Epithelial cell of proximal tubule (primary cell): ENCODE measurements at places on chromosomes 3 and 15. TPM values are rescaled to one million over a fixed set of nuclear protein-coding genes. Genes with fewer than 3 reads are reported as not detected.

DNA sequence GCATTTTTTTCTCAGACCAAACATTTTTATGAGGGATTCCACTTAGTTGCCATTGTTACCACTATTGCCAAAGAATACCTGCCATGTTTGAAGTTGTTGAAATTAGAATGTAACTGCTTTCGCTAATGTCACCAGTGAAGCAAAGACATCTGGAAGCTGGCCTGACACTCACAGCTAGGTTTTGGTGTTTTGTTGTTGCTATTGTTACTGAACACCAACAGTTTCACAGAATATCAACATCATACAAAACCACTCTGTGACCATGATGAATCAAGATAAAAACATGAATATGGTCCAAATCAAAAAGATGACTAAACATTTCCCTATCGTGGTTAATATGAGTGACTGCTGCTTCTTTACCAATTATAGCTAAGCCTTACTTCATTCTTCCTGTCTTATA, 6.9 kb upstream of the CFAP20DC start:
- DNase-seq, result no peak

- no peak for DNase-seq
Measured at GRCh38 chr15:40471808-40472150, 995 bp downstream of the CHST14 start.

- DNase-seq, result no peak
Measured at GRCh38 chr3:9251055-9251786, 1.8 kb upstream of the SRGAP3 start.

LPP gene
- 53.6 and 93.9 TPM in 2 replicates for total RNA-seq

DNA sequence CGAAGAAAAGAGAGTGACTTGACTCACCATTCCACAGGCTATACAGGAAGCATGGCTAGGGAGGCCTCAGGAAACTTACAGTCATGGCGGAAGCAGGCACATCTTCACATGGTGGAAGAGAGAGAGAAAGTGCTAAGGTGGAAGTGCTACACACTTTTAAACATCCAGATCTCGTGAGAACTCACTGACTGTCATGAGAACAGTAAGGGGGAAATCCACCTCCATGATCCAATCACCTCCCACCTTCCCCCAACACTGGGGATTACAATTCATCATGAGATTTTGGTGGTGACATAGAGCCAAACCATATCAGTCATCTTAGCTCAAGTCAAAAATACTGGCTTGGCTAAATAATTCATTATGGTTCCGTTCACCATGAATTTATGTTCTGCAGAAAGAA, 45.3 kb upstream of the NEDD4 start:
- DNase-seq, result no peak

GRCh38 chr3:117192888-117193287, 483.3 kb downstream of the TUSC7 start:
- DNase-seq, result no peak

CACNA2D3 gene
- total RNA-seq, result 0.14 and 1.3 TPM in 2 replicates
